ENCODE measurements at places on chromosomes 16 and 17.
A peak's percentile ranks its signal among the peaks of the same experiment; 100 is the strongest.

GRCh38 chr16:87407511-87408112 lies 15.5 kb downstream of the MAP1LC3B start:
- no peak for DNase-seq

DNA sequence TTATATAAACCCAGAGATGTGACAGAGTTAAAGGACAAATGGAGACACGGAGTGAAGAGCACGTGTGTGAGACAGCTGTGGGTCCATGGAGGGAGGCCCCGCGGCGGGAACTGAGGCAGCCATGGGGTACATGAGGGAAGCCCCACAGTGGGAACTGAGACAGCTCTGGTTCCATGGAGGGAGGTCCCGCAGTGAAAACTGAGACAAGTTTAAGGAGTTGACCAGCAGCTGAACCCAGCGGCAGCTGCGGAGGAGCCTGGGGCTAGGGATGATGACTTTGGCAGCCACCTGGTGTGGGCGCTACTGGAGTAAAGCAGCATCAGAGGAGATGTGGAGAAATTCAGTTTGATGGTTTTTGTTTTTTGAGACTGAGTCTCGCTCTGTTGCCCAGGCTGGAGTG lies 185.1 kb downstream of the RPTOR start:
- DNase-seq: no peak

- DNase-seq: peak; percentile 20
These were observed 54.2 kb downstream of the SREBF1 start for GRCh38 chr17:17782523-17783115.

DNA sequence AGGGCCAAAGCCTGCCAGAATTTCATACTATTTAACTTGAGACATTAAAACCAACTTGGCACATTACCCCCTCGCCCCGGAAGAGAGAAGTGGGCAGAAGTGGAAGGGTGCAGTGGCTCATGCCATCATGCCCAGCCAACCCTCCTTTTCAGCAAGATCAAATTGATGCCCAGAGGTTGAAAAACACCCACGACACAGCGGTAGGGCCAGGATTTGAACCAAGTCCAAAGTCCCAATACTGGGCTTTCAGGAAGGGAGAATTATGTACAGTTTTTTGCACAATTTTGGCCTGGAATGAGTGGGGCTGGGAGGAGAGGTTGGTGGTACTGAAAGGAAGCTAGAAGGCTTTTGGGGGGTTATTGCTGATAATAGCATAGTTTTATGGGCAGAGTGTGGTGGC lies 11.0 kb downstream of the PDP2 start:
- no peak for DNase-seq

DNA sequence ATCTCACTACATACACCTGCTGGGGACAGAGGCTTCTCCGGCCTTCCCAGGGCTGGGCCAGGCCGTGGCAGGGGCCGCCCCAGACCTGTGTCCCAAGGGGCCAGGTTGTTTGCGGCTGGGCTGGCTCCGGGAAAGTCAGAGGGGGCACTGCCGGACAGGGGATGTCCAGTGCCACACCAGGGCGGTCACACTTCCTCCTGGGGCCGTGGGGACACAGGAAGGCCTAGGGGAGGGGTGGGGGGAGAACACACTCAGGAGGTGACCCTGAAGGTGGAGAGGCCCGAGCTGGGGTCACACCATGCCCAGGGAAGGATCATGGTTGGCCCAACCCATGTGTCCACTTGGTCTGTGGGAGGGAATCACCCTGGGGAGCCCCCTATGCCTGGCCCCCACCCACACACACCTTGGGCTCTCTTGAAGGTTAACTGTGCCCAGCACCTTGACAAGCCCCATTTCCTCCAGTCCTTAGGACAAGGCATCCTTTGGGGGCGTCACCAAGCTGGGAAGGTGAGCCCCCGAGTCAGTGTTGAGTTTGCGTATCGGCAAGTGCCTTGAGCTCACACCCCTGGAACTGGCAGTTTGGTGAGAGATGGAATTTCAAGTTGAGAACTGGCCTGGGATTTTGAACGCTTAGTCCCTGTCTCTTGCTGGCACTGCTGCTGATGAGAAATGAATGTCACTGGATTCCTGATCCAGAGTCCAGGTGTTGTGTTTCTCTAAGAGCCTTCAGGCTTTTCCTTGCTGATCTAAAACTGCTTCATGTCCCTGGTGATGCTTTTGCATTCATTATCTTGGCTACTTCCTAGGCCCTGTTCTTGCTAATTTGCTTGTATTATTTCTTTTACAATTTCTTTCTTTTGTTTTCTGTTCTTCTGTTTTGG lies 7.7 kb upstream of the ACTG1 start:
- peak; percentile 12 for DNase-seq

DNA sequence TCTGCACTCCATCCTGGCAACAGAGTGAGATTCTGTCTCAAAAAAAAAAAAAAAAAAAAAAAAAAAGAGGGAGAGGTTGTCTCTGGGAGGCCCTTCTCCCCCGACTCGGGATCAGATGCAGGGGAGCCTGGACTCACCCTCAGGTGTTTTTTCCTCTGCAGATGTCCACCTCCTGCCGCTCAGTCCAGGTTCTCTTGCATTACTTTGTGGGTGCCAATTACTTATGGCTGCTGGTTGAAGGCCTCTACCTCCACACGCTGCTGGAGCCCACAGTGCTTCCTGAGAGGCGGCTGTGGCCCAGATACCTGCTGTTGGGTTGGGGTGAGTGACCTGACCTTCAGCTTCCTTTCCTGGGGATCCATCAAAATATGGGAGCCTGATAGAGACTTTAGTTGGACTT lies 34.1 kb downstream of the GLP2R start:
- no peak for DNase-seq

DNA sequence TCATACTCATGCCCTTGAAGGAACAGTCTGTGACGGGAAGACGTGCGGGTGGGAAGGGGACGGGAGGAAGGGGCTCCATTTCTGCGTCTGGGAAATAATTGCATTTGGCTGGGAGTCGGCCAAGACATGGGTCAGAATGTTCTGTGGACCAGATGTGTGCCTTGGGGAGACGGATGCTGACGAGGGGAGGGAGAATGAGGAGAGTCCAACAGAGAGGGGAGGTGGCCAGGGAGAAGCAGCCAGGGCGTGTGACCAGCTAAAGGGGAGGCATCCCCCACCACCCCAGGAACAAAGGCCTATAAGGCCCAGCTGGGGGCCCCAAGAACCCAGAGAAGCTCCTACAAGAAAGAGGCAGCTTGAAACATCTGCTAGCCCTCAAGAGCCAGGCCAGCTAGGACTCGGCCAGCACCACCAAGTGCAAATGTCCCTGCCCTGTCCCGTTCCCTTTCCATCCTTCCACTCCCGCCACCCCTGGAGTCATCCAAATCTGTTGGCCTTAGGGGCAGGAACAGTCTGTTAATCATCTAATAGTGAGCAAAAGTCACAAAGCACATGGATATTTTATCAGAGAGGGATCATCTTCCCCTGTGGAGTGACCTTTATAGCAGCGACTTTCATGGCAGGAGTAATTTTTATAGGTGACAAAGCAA lies 42.5 kb upstream of the BCO1 start:
- no peak for DNase-seq

- DNase-seq: no peak
These were observed 31.0 kb downstream of the AXIN1 start for GRCh38 chr16:321532-321931.

DNA sequence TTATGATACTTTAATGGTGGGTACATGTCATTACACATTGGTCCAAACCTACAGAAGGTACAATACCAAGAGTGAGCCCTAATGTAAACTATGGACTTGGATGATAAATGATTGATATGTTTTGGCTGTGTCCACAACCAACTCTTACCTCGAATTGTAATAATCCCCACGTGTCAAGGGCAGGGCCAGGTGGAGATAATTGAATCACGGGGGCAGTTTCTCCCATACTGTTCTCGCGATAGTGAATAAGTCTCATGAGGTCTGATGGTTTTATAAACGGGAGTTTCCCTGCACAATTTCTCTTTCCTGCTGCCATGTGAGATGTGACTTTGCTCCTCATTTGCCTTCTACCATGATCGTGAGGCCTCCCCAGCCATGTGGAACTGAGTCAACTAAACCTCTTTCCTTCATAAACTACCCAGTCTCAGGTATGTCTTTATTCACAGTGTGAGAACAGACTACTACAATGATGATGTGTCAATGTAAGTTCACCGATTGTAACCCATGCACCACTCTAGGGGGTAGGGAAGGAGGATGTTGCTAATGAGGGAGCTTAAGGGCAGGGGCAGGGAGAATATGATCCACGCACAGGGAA lies 7.0 kb upstream of the METTL22 start:
- no peak for DNase-seq

- DNase-seq: no peak
These were observed 110.5 kb downstream of the HS3ST2 start for GRCh38 chr16:22924492-22924891.

DNA sequence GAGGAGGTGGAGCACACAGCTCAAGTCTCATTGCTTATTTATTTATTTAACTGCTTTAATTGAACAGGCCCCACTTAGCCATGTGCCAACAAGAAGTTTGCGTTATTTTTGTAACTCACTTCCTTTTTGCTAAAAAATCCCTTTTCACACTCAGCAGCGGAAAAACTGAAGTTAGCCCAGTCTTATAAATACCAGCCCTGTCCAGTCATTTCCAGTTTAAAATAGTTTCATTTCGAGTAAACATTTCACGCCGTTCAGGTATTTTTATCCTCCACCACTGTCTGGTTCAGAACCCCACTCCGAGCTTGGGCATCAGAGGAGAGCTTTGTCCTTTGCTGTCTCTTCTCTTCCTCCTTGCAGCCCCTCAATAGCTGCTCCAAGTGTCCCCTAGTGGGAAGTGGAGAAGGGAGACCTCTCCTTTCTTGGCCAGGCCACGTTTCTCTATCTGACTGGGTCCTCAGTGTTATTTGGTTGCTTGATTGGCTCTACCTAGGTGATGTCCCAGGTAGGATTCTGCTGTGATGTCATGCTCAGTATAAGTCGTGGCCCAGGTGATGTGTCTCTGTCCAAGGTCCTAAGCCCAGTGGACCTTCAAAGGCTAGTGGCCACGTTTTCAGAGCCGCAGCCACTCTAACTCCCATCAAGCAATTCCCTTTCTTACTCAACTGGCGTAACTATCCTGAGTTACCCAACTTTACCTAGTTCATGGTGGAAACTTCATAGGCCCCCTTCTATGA lies 53.0 kb upstream of the GAS7 start:
- DNase-seq: no peak

DNA sequence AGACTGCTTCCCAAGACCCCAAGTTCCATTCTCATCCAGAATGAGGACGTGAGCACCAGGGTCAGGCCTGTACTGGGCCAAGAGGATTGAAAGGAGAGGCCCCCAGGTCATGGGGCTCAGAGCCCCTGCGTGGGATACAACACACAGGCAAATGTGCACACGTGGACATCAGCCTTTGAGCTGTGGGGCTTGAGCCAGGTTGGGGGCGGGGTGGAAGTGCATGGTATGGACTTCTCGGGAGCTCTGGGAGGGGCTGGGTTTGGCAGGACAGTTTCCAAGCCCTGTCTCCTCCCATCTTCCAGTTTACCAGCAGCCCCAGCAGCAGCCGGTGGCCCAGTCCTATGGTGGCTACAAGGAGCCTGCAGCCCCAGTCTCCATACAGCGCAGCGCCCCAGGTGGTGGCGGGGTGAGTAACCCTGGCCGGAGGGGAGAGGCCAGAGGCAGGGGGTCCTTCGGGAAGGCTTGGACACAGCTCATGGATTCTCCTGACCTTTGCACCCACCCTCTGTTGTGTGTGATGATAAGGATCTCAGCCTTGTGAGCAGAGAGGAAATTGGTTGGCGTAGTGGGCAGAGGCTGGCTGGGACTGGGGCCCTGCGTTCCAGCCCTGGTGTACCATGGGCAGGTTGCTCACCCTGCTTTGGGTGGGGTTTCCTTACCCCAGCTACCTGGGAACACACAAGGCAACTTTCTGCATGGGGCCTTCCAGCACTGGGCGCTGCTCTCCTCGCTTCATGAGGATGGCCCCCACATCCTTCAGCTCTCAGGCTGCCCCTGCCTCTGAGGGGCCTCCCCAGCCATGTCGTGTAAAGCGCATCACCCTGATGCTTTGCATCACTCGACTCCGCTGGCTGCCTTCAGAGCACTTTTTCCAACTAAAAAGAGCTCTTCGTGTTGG lies 10.4 kb upstream of the LASP1NB start:
- DNase-seq: no peak

- no peak for DNase-seq
These were observed 3.0 kb upstream of the COL1A1 start for GRCh38 chr17:50204431-50204830.

- DNase-seq: no peak
These were observed 81.0 kb downstream of the USP31 start for GRCh38 chr16:23068079-23068736.

GRCh38 chr17:27477971-27478684 lies 21.9 kb downstream of the KSR1 start:
- no peak for DNase-seq

DNA sequence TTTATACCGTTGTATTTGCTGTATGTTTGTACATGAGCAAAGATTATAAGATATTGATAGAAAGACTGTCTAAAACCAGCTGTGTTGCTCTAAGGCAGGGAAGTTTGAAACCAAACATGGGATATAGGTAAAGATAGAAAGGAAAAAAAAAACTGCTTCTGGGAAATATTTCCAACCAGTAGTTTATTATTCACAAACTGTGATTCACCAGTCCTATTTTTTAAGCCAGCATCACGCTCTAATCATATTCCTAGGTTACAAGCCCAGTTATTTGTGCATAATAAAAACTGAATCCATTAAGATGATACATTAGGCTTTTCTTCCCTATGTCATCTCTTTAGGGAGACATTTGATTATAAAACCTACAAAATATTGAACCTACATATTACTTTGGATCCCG lies 4.0 kb downstream of the ERN1 start:
- no peak for DNase-seq

GRCh38 chr16:70730944-70731343 lies 45.1 kb upstream of the MTSS2 start:
- no peak for DNase-seq

DNA sequence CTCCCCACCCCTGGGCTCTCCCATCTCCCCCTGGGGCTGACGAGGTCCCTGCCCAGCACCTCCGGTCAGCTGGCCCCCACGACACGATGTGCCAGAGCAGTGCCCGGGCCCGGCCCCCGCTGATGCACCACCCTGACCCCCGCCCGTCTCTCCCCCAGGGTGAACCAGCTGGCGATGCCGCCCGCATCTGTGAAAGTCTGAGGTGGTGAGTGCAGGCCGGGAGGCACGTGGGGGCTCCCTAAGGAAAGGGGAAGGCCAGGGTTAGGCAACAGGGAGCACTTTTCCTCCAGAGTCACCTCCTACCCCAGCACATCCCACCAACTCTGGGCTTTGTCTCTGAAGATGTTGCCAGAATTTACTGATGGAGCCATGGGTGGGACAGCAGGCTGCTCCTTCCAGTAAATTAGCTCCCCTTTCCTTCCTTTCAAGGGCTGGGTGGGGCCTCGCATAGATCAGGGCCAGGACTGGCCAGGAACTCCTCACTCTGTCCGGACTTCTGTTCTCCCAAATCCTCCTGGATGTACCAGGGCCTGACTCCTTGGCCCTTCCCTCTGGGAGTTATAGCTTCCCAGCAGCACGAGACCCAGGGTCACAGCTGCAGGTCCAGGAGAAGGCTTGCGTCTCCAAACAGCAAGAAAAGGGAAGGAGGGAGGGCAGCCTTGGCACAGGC lies 18.3 kb downstream of the MYBBP1A start:
- peak; percentile 71 for DNase-seq

All from cardiac muscle cell (in vitro differentiated cells and primary cell).